NCI-H187 treated with DMSO at 0.1 percent for 48 hours (cell line): ENCODE measurements at places on chromosomes 11 and 22.

- DNase-seq: no peak
Observed at GRCh38 chr11:540583-541432, 3.5 kb downstream of the LRRC56 start.

GRCh38 chr11:118740892-118741291, 50.1 kb downstream of the DDX6 start:
- no peak for DNase-seq

GRCh38 chr11:1871531-1871930, 18.6 kb downstream of the LSP1 start:
- DNase-seq: no peak

- DNase-seq: no peak
Observed at GRCh38 chr11:97279341-97279740, 889.5 kb downstream of the JRKL start.

DNA sequence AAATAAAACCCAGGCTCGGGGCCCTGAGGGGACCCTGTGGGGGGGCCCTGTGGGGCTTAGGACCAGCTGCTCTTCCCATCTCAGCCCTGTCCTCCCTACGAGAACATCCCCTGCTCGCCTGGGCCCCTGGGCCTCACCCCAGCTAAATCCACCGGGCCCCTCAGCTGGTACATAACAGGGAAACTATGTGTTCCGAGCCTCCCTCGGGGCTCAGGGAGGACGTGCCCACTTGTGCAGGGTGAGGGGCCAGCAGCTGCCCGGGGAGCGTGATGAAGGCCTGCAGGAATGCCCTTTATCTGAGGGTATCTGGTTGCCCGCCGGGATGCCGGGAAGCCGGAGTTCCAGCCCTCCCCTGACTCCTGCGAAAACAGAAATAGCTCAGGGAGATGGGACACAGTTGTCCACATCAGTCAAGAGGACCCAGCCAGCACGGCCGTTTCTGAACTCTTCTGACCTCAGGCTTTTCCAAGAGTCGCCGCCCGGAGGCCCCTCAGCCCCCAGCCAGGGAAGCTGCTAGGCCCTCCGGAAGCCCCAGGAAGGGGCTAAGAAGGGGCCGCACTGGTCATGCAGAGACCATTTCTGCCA, 20.6 kb downstream of the MRPL23 start:
- DNase-seq: no peak
